ENCODE measurements at places on chromosomes 2 and 18.
A peak's percentile ranks its signal among the peaks of the same experiment; 100 is the strongest.

DNA sequence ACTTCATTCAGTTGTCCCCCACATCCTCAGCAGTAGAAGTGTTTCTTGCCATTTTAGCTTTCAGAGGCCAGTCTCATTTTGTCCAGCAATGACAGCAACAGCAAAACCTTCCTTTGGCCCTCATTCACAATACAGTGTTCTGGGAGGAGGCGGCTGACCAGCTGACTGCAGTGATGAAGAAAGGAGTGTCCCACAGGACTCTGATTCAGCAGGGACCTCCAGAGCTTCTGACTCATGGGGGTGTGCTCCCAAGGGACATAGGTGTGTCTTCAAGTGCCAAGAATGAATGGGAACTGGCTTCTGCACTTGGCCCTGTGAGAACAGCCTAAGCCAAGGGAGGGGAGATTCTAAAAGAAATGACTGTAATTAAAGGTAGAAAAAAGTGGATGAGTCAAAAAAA lies 147.0 kb upstream of the PELI1 start:
- no peak for DNase-seq

DNA sequence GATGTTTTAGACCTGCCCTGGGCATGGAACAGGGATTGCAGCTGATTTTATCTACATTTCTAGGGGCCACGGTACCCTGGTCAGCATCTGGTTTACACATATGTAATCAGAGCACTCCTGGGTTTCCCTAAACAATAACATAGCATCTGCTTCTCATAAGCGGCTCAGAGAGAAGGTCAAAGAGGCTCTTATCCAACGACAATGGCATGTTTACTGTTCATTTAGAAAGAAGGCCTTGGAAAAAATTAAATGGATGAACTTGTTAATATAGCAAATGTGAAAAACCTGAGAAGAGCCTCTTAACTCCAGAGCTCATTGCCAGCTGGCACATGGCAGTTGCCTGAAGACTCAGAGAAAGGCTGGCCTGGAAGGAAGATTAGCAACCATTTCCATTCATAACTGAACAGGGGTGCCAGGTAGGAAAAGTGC lies 202.8 kb upstream of the THUMPD2 start:
- DNase-seq = no peak

DNA sequence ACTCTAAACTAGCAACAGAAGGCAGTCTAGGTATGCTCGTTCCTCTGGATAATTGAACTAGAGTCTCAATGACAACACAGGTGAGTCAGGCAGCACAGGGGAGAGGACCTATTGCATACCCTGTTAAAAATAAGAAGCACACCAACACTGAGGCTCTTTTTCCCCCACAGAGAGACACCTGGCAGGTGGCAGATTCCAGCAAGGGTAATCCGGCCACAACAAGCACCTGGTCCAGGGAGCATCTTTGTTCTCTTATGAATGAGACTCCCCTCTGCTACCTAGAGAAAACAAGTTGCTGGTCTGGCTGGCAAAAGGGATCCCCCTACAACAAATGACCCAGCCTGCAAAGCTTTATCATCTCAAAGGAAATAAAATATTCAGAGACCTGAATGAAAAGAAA lies 508.9 kb upstream of the POU3F3 start:
- no peak for DNase-seq

- no peak for DNase-seq
These were observed 142.1 kb downstream of the CDCA7 start for GRCh38 chr2:173496746-173497145.

DNA sequence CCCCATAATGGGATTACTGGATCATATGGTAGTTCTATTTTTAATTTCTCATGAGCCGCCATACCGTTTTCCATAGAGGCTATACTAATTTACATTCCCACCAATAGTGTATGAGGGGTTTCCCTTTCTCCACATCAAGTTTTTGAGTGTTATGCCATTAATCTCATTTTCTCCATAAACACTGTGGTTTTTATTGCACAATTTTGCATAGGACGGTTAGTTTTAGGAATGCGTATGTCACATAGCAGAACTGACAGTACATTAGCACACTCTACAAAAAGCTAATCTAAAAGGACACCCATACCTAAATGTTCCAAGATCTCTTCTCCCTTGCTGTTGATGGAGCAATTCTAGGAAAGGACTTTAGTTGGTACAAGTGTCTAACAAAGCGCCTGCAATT lies 32.5 kb downstream of the DARS1 start:
- no peak for DNase-seq

DNA sequence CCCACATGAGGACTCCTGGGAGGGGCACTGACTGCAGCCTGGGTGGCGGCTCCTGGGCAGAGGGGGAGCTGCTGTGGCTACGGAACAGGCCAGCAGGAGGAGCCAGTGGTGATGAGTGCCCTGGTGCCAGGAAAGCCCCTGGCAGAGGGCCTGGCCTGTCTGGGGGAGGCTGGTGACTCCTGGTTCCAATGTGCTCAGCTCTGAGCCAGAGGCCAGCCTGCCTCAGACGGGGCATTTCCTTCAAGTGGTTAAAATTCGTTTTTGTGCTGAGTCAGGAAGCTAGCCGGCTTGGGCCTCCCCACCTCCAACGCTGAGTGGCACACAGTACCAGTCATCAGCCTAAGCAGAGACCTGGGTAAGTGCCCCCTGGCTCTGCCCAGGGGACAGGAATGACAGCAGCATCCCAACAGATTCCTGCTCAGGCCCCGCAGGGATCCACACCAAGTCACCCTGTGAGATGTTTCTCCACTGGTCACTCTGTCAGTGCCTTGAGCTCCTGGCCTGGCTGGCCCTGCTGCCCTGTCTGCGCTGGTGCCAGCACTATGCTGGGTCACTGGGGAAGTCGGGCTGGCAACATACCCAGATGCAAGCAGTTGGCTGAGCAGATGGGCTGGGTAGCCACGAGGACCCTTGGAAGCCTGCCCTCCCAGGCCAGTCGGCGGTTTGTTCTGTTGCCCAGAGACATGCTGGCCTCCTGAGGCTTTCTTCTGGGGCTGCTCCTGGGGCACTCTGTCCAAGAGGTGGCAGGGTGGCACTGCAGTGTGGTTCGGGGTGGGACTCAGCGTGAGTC lies 7.1 kb upstream of the KLF11 start:
- DNase-seq = peak; percentile 89

DNA sequence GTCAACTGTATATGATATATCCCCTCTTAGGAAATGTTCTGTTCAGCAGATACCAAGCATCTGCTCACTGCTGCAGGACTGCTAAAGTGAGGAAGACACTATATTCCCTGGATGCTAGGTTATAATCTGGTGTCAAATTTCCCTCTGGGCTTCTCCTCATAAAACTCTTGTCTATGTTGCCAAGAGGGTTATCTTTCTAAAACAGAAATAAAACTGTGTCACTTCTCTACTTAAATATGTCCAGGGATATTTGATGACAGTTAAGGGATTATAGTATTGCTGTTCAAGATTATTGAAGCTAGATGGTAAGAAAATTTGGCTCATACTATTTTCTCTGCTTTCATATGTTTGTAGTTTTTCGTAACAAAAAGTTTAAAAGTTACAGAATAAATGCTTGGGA lies 30.5 kb upstream of the SNRNP27 start:
- no peak for DNase-seq

DNA sequence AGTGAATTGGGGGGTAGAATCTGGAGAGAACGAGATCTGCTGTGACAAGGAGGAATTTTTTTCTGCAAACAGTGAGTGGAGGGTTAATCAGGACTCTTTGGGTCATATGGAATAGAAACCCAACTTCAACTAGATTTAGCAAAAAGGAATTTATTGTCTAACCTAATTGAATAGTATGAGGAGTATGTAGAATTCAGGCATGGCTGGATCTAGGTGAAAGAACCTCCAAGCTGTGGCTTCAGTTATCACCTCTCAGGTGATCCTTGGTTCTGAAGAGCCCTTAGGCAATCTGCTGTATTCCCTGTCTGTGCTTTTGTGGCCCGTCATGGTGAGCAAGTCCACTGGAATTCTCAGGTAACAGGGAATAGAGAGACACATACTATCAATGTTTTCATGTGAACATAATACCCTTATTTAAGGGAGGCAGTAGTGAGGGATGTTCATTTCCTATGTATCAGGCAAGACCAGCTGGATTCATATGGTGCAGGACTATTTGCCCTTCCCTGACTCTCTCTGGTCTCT lies 164.7 kb downstream of the ALPK2 start:
- no peak for DNase-seq

- DNase-seq = no peak
These were observed 21.2 kb downstream of the ACTR3 start for GRCh38 chr2:113910967-113911678.

Data from putamen (tissue), 1 donor.